Memory B cell (primary cell): ENCODE measurements at places on chromosomes 4 and X.

- H3K27ac ChIP-seq, result no peak overlapping the region
- peaks cover 1% of the 10 kb centered on the region for H3K36me3 ChIP-seq
- no peak for DNase-seq
- H3K27me3 ChIP-seq, result peaks cover 11% of the 10 kb centered on the region
Observed at GRCh38 chrX:54891573-54891972, 29.1 kb upstream of the TRO start.

DNA sequence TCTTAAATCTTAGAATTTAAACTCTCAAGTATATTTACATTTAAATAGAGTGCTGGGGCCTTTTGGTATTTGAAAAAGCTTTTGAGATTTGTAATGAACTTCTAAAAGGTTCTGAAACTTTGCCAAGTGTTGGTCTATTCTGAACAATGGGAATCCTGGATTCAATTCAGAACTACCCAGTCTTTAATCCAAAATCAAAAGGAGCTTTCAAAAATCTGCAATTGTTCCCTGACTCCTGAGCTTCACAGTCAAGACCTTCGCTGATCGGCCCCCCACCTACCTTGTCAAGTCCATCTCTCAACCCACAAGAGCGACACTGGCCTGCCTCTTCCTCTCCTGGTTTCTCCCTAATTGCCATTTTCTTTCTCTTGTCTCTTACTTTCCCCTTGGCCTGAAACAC, 666.1 kb upstream of the BOD1L1 start:
- H3K36me3 ChIP-seq, result peaks cover 2% of the 10 kb centered on the region
- H3K4me1 ChIP-seq, result no peaks in the 10 kb centered on the region
- no peak overlapping the region for H3K27ac ChIP-seq
- DNase-seq, result no peak

GRCh38 chr4:52200339-52200725, 149.2 kb downstream of the SPATA18 start:
- H3K27ac ChIP-seq, result no peak overlapping the region
- H3K4me3 ChIP-seq, result no peak overlapping the region
- H3K27me3 ChIP-seq, result peaks cover 4% of the 10 kb centered on the region

GRCh38 chr4:6674500-6675149, 19.1 kb upstream of the S100P start:
- peaks cover 25% of the 10 kb centered on the region for H3K4me1 ChIP-seq
- H3K36me3 ChIP-seq, result peaks cover 17% of the 10 kb centered on the region
- DNase-seq, result peak; percentile 34

DNA sequence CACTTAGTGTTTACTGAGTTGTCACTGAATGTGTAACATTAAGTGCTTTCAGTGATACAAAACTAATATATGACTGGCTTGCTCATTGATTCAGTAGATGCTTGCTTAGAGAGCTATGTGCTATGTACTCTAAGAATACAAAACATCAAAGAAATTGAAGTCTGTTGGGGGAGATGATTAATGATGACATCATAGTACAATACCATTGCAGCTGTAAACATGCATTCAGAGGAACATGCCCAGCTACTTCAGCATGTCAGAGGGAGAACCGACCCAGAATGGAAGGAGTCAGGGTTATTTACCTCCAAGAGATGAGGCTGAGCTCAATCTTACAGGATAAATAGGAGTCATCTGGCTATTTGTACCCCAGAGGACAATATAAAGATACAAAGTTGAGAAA, 290.8 kb downstream of the TENM3 start:
- H3K36me3 ChIP-seq, result no peaks in the 10 kb centered on the region
- peaks cover 2% of the 10 kb centered on the region for H3K27me3 ChIP-seq
- H3K4me1 ChIP-seq, result no peaks in the 10 kb centered on the region
- H3K4me3 ChIP-seq, result no peak overlapping the region

DNA sequence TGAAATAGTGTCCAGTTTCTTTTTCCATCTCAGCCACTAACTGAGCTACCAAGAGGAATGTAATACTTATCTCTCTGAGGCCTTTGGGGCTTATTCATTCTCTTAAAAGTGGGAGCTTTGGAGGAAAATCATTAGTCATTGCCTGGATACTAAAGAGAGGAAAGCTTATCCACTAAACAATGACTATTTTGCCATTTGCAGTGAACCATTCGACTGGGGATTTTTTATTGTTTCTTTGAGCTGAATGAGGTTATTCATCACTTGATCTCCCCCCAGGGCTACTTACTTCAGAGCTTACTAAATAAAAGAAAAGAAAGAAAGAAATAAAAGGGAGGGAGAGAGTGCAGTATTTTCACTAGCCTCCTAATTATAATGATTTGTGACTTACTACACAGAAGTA, 1329.5 kb upstream of the TENM3 start:
- H3K4me3 ChIP-seq, result no peak overlapping the region
- no peaks in the 10 kb centered on the region for H3K36me3 ChIP-seq
- H3K27me3 ChIP-seq, result no peaks in the 10 kb centered on the region
- DNase-seq, result no peak
- no peak overlapping the region for H3K27ac ChIP-seq

- no peak overlapping the region for H3K27ac ChIP-seq
- H3K4me3 ChIP-seq, result no peak overlapping the region
- H3K27me3 ChIP-seq, result no peaks in the 10 kb centered on the region
- no peaks in the 10 kb centered on the region for H3K36me3 ChIP-seq
Observed at GRCh38 chrX:11789809-11790208, 31.8 kb downstream of the MSL3 start.

GRCh38 chrX:17160975-17161374, 214.0 kb upstream of the NHS start:
- peaks cover 1% of the 10 kb centered on the region for H3K36me3 ChIP-seq
- H3K4me1 ChIP-seq, result no peaks in the 10 kb centered on the region
- no peak overlapping the region for H3K27ac ChIP-seq
- no peak for DNase-seq
- no peaks in the 10 kb centered on the region for H3K27me3 ChIP-seq

DNA sequence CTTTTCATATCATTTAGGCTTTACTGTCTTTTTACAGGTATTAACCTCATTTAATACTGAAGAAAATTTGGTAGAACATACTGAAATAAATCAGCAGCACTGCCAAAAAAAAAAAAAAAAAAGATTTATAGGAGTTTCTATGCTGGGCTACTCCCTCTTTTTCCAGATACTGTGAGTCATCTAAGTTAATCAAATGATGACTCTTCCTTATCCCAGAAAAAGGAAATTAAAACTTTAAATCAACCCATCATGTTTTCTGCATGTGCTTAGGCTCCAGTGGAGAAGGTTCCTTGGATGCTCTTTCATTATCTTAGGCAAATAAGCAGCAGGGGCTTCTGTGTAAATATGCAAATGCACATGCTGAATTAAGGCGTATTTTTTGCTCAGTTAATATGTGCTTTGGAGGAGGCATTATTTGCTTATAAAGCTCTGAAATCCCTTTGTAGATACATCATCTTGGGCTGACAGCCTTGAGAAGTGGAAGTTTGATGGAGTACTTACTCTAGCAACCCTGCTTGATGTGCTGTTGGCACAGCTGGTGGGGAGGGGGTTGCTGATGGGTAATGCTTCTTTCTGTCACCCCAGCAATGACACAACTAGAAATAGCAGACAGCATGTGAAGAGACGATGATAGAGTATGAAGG, 136.1 kb downstream of the C4orf33 start:
- no peak for DNase-seq
- no peak overlapping the region for H3K27ac ChIP-seq
- H3K4me1 ChIP-seq, result peaks cover 2% of the 10 kb centered on the region

GRCh38 chr4:183333202-183333601, 11.0 kb upstream of the CLDN24 start:
- no peaks in the 10 kb centered on the region for H3K4me1 ChIP-seq
- no peaks in the 10 kb centered on the region for H3K36me3 ChIP-seq
- H3K4me3 ChIP-seq, result no peak overlapping the region
- no peak for DNase-seq
- H3K27me3 ChIP-seq, result peaks cover 15% of the 10 kb centered on the region
- H3K27ac ChIP-seq, result no peak overlapping the region

DNA sequence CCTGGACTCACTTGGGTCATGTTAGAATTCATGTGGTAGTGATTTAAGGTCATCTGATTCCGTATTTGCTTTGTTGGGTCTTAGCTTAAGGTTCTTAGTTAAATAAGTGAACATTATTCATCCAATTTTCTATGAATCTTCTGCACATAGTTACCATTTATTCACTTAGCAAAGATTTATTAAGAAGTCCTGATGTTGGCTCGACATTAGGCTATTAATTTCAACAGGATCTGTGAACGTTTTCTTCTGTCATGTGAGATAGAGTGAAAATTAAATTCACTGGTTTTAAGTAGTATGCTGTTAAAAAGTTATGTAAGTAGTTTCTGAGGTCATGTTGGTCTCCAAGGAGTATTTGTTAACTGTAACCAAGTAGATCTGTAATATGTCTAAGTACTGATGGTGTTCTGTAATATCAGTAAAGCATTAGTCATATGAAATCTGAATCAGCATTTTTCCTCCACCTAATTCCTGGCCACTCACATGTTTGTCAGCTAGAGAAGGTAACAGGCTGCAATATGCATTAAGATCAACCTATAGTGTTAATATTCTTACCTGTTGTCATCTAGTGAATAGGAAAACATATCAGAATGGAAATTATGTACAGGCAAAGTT, 155.6 kb downstream of the PCDH7 start:
- no peak for DNase-seq
- no peak overlapping the region for H3K27ac ChIP-seq
- H3K4me3 ChIP-seq, result no peak overlapping the region
- H3K4me1 ChIP-seq, result no peaks in the 10 kb centered on the region
- H3K27me3 ChIP-seq, result no peaks in the 10 kb centered on the region

- peak overlapping the region; percentile 88 for H3K4me3 ChIP-seq
- peaks cover 19% of the 10 kb centered on the region for H3K4me1 ChIP-seq
- peak overlapping the region; percentile 87 for H3K27ac ChIP-seq
Observed at GRCh38 chrX:130091980-130092522, 18.2 kb downstream of the ELF4 start.

- no peak overlapping the region for H3K27ac ChIP-seq
- no peaks in the 10 kb centered on the region for H3K4me1 ChIP-seq
- H3K4me3 ChIP-seq, result no peak overlapping the region
- DNase-seq, result no peak
Observed at GRCh38 chr4:161949946-161950725, 213.7 kb downstream of the FSTL5 start.

DNA sequence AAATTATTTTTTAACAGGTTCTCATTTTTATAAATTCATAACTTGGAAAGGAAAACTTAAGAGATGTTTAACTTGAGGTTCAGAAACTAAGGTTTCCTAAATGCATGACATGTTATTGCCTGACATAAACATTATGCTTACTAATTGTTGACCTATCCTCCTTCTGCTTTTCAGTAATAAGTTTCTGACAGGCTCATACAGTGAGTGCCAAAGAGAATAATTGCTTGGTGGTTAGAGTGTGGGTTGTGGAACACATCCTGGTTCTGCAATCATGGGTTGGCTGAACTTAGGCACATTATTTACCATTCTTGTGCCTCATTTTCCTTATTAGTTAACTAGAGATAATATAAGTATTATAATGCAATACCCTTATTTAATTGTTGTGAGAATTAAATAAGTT, 56.5 kb downstream of the BMPR1B start:
- DNase-seq, result no peak
- peaks cover 4% of the 10 kb centered on the region for H3K27me3 ChIP-seq
- H3K36me3 ChIP-seq, result no peaks in the 10 kb centered on the region
- H3K27ac ChIP-seq, result no peak overlapping the region
- H3K4me1 ChIP-seq, result no peaks in the 10 kb centered on the region

DNA sequence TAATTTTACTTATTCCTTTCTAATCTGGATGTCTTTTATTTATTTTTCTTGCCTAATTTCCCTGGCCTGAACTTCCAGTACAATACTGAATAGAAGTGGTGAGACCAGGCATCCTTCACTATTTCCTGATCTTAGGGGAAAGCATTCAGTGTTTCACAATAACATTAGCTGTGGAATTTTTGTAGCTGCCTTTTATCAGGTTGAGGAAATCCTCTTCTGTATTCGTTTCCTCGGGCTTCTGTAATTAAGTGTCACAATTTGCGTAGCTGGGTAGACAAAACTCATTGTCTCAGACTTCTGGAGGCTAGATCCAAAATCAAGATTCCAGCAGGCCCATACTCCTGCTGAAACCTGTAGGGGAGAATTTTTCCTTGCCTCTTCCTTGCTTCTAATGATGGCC, 598.4 kb upstream of the FTHL17 start:
- H3K36me3 ChIP-seq, result no peaks in the 10 kb centered on the region
- DNase-seq, result no peak
- H3K27ac ChIP-seq, result no peak overlapping the region
- no peaks in the 10 kb centered on the region for H3K4me1 ChIP-seq
- no peaks in the 10 kb centered on the region for H3K27me3 ChIP-seq
- no peak overlapping the region for H3K4me3 ChIP-seq
